Activated CD4-positive, alpha-beta T cell treated with anti-CD3 and anti-CD28 coated beads for 1 hour (primary cell): ENCODE measurements at places on chromosomes 6 and 20.

DNA sequence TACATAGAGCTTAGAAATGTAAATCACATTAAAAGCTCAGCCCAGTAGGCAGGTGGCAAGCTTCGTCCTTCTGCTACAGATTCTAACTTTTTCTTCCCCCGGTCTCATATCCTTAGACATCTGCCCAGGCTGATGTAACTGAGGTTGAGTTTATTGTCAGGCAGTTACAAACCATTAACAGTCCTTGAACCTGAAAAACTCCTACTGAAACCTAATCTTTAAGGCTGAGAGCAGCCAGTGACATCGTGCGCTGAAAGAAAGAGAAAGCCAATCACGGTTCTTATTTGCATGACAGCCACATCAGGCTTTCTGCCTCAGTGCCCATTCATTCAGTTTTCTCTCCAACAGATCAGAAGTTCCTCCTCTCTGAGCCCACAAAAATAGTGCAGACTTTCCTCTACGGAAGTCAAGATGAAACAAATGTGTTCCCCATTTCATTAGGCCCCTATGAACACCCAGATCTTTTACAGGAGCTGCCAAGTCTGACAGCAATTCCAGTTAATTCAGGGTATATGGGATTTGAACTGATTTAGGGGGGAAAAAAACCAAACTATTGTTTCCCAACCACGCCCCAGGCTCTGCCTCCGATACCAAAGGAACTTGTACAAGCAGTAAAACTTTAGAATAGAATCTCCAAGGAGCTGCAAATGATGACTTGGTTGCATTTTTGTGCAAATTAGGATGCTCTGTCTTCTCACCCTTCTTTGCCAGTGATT is at the start of gene NHSL1:
NHSL1 (minus strand) TSS at position 192 of the 716 bp plus-strand sequence. CDS start 204 bp downstream, outside the sequence.
- DNase-seq = no peak

GRCh38 chr6:169109411-169110220 is 144.0 kb downstream of the THBS2 start:
- no peak for DNase-seq

- no peak for DNase-seq
These were observed 312.0 kb upstream of the NT5E start for GRCh38 chr6:85137865-85138264.

DNA sequence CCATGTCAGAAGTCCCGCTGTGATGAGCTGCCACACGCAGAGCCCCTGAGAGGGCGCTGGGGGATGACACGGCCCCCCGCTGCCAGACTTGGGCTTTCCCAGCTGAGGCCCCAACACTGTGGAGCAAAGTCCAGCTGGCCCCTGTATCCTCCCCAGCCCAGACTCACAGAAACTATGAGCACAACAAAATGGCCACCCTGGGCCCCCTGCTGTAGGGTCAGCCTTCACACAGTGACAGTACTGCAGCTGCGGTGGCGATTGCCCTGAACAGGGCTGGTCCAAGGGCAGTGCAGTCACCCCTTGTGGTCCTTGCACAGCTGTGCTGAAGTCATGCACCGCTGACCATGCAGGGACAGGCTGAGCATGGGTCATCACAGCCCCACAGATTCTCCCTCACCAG is 78.2 kb upstream of the CST7 start:
- DNase-seq = no peak

- no peak for DNase-seq
These were observed 14.5 kb upstream of the BCAS1 start for GRCh38 chr20:54084727-54085388.

- no peak for DNase-seq
These were observed 96.3 kb downstream of the GMPR start for GRCh38 chr6:16334671-16335070.

GRCh38 chr6:119076576-119077390 is 1.7 kb downstream of the FAM184A start:
- DNase-seq = no peak

GRCh38 chr6:118740372-118740771 is 89.0 kb upstream of the CEP85L start:
- no peak for DNase-seq

- DNase-seq = no peak
These were observed 18.1 kb downstream of the SNX3 start for GRCh38 chr6:108242721-108243120.

GRCh38 chr20:57813509-57814269 is 103.9 kb upstream of the PMEPA1 start:
- no peak for DNase-seq

DNA sequence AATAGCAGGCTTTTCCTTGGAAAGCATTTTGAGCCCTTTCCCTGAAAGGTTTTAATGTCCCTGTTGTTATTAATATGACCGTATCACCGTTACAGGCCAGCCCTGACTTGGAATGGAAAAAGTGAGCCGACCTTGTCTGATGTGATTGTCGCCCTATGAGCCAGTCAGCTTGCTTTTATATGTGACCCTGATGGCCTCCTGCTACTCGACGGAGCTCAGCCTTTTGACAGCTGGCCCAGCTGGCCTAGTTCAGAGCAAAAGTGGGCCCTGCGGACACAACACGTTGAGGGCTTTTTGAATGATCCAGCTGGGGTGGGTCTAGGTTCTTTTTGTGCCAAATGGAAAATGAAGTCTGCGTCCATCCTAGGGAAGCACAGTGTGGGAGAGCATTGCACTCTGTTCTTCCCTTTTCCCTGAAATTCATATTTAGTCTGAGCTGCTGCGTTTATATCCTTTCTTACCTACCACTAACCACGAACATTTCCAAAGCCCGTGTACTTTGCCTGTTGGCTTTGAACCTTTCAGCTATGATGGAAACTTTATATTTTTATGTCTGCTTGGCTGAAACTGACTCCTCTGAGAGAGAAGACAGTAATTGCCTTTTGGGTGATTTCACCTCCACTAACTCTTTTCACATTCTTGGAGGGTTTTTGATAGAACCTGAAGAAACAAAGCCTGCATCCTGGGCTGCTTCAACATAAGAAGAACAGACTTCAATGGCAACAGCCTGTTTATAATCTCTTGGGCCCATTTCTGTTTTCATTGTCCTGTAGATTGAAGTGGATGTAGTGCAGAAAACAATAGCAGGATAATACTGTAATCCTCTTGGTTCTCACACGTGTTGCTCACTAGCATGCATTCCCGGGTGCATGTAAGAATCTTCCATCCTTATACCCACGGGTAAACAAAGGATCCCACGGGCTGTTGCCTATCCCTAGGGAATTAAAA is 121.8 kb upstream of the HDGFL1 start:
- no peak for DNase-seq

DNA sequence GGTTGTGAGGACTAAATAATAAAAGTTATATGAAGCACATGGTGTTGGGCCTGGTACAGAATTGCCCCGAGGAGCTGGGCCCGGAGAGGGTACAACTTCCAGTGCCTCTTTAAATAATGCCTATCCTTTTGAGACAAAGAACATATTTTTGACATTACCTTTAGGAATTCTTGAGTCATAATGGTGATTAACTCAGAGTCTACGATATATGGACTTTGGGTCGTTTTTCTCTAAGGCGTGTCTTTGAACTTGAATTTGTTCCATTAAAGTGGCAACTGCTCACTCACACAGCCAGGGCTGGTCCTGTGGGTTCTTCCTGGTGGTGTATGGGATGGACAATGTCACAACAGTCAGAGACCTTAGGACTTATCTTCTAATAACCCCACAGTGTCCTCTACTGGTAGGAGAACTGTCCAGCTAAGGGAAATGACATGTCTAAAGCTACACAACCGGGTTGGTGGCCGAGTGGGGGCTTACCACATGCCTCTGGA is 106.5 kb downstream of the CDC5L start:
- DNase-seq = no peak

- DNase-seq = no peak
These were observed 3.8 kb downstream of the NFKBIE start for GRCh38 chr6:44261581-44261980.

GRCh38 chr20:47347661-47348435 is 8.7 kb downstream of the ZMYND8 start:
- DNase-seq = no peak

GRCh38 chr6:144644776-144645175 is 359.6 kb downstream of the UTRN start:
- no peak for DNase-seq

GRCh38 chr6:151413372-151414145 is 22.2 kb upstream of the ZBTB2 start:
- peak; percentile 45 for DNase-seq

GRCh38 chr6:20882014-20882413 is 347.8 kb downstream of the CDKAL1 start:
- DNase-seq = no peak

DNA sequence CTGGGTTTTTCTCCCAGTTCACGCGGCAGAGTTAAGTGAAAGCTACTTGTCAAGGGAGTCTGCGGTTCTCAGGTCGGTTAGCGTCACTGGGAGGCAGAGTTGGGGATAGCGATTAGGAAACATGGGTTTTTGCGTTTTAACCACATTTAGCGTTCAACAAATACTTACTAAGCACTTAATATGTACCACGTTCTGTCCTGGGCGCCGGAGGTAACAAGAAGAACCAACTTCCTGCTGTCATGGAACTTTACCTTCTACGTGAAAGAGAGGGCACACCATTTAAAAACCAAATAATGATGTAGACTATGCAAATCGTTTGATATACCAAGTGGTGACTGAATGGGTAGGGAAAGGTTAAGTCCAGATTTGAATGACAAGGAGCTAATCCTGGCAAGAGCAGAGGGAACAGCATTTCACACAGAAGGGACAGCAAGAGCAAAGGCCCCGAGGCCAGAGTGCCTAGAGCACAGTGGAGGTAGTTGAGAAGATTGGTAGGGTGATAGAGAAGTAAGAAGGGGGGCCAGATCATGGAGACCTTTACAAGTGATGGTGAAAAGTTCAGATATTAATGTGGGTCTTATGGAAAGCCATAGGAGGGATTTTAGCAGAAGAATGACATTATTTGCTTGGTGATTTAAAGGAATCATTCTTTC is 744 bp downstream of the RIOK1 start:
- DNase-seq = peak; percentile 36

GRCh38 chr6:47603995-47604394 is 94.4 kb upstream of the ADGRF4 start:
- DNase-seq = no peak

GRCh38 chr6:105184921-105185320 is 5.1 kb upstream of the POPDC3 start:
- no peak for DNase-seq

DNA sequence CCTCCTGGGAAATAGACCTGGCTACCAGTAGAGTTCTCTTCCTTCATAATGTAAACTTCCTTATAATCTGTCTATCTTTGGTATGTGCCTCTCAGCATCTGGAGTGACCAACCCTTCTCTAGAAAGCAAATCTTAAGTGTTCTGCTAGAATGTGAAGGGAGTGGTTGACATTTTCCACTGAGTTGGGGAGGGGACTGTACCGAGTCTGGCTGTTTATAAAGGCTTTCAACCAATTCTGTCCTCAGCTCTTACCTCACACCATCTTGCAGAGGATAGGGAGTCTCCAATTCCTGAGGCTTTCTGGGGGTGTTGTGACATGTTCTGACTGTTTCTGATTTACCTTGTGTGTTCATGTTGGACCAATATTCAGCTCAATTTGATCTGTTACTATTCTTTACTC is 39.6 kb downstream of the FAM217A start:
- no peak for DNase-seq

- DNase-seq = no peak
These were observed 15.2 kb downstream of the RSPH4A start for GRCh38 chr6:116631379-116631990.

DNA sequence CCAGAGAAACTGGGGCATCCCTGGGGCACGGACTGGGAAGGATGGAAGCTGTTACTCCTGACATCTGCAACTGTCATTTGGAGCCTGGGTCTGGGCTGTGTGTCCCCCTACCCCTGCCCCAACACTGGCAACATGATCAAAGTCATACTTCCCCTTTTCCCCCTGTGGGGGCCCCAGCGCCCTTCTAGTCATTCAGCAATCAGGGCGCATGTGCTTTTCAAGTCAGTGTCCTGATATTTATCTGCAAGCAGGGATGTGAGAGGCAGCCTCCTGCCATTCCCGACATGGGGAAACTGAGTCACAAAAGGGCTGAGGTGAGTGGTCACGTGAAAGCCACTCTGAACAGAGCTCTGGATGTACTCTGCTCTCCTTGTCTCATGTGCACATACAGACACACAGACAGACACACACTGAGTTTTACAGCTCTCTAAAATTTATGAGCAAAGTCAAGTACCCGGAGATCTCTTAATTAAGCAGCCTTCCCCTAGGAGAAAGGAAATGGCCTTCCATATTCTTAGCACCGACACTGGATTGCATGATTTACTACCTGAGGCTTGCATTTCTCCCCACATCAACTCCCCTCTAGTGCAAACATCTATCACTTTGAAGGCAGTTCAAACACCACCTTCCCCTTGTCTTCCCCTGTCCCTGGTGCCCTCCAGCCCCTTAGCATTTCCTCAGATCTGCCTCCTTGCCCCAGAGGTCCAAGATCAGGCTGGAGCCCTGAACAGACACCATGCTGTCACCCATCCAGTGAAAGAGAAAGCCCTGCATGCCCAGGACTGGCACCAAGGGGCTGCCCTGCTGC is 170.7 kb downstream of the CDC5L start:
- no peak for DNase-seq

DNA sequence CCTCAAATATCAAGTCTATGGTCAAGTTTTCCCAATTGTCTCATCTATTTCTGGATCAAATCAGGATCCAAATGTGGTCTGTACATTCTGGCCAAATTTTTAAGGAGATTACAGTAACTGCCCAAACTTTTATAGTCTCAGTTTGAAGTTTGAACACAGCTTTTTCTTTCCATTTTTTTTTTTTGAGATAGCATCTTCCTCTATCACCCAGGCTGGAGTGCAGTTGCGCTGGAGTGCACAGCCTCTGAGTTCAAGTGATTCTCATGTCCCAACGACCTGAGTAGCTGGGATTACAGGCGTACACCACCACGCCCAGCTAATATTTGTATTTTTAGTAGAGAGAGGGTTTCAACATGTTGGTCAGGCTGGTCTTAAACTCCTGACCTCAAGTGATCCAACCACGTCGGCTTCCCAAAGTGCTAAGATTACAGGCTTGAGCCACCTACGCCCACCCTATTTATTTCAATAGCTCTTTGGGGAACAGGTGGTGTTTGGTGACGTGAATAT is 84.9 kb upstream of the CARMIL1 start:
- no peak for DNase-seq

GRCh38 chr6:157244175-157244574 is 79.1 kb downstream of the TMEM242 start:
- no peak for DNase-seq

GRCh38 chr20:53194306-53195290 is 222.4 kb downstream of the TSHZ2 start:
- no peak for DNase-seq

DNA sequence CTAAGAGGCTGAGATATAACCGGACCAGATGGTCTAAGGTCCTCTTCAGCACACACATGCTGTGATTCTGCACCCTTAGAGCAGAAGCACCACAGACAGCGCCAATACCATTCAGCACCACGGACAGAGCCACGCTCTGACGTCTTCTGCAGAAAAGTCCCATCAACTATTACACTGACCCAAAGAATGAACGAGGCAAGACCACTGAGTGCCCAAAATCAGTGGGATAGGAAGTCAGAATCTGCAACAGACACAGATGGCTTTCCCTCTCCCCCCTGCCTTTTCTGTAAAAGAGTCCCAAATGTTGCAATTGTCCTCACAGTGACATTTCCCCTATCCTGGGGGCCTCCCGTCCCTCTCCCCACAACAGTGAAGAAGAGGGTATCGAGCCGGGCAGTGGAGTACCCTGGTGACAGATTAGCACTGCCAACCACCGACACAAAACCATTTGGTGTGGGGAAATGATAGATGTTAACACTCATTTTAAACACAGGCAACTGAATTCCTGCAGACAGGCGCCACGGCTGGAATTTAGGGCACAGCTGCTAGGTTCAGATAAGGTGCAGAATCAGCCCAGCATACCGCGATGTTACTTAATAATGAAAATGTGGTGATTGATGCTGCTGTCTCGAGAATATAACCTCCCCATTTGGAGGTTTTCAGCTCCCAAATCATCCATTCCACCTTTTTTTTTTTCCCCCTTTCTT is 66.6 kb upstream of the CTNNBL1 start:
- no peak for DNase-seq
